Transverse colon (tissue), 4 donors: ENCODE measurements at places on chromosomes 16 and 17. TPM values are rescaled to one million over a fixed set of nuclear protein-coding genes. Genes with fewer than 3 reads are reported as not detected.

RSKR gene
- 8.3 TPM for total RNA-seq

CCL1 gene
- not detected for total RNA-seq

SLC6A2 gene
- total RNA-seq, result not detected

ADAMTS18 gene
- total RNA-seq, result 0.20 TPM

DNA sequence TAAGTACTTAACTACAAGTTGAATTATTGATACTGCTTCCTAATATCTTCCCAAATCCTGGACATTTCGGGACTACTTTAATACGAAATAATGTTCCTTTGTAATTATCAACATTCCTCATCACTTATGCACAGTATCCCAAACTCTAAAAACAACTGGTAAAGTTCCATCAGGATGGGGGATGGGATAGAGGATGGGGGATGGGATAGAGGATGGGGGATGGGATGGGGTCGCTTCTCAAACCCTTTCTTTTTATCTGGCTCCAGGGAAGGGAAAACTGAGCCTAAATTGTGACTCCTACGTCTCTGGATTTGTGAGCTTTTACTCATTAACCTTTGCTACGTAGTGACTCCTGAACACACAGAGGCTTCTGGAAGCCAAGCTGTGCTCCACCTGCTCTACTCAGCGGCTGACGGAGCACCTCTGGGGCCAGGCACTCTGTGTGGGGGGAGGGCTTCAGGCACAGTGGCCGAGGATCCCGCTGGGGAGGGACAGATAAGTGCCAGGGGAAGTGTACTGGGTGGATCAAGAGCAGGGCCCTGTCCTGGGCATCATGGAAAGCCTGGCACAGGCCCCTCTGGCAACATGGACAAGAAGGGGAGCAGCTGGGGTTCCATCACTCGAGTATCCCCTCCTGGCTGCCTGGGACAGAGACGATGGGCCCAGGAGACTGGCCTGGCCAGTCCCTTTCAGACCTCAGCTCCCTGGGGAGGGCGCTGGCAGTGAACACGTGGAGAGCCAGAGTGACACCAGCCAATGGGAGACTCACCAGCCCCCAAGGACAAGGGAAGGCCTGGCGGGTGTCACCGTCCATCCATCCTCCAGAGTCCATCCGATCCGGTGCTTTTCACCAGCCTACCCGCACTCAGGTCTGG lies 56.2 kb downstream of the PGS1 start:
- no peak for DNase-seq

GRCh38 chr17:40112718-40113109 lies 9.1 kb upstream of the MSL1 start:
- no peak for DNase-seq

DNA sequence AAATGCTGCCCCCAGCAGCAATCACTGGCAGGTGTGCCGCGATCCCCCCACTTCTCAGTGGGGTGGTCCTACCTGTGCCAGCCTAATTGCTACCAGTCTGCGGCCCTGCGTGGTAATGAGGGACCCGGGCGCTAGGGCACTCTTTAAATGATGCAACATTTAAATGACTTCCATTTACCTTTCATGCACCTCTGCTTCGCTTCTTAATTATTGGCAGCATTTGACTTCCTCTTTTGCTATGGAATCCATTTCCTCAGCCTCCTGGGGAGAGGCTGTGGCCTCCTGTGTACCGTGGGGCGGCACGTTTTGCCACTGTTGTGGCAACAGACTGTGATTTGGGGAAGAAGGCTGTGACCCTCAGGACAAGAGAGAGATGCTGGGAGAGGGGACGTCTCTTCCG lies 86.1 kb downstream of the RPA1 start:
- DNase-seq, result no peak

DNA sequence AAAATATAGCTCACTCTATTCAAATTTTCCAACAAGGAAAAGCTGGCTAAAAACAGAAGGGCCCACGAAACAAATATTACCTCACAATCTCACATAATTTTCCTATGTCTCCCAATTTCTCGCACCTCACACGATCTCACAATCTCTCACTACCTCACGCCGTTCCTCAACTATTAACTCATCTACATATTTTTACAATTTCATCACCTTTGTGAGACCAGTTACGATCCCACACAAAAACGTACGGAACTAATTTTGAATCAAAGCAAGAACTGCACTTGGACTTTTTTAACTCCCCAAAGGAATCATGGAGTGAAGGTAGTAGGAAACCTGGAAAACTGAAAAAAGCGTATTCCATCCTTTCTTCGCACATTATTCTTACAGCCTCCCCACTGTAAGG lies 1.1 kb downstream of the CBX1 start:
- DNase-seq, result no peak

DNA sequence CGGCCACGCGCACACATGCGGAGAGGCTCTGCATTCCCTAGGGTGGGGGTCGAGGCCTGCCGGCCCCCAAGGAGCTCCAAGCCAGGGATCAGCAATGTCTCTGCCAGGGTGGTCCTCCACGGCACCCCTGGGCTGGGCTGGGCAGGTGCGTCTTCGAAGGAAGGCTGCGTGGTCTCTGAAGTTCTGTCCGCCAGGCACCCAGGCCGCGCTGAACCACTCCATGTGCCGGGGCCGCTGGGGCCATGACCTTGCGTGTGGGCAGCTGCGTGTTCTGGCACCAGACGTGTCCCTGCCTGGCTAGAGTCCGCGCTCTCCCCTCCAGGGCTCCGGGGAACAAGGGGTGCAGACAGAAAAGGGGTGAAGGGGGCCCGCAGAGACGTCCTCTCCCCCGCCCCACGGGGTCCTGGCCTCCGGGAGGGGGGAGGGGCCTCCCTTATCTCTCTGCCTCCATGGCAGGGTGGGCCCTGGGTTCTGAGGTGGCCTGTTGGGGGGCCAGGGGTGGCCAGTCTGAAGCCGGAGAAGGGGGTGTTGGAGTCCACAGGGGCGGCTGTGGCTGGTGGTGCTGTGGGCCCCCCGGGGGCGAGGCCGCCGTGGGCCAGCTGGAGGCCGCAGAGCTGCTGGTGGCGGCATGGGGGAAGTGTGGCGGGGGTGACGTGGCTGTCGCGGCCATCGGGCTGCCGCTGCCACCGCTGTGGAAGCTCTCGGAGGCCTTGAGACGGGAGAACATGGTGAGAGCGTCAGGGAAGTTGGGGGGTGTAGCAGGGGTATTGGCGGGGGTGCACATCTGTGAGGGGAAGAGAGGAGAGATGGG lies 5.3 kb downstream of the UBALD1 start:
- DNase-seq, result no peak
